ENCODE measurements at places on chromosomes 12 and 14.

- DNase-seq, result no peak
Observed at GRCh38 chr12:94222351-94223084, 74.1 kb downstream of the PLXNC1 start.

DNA sequence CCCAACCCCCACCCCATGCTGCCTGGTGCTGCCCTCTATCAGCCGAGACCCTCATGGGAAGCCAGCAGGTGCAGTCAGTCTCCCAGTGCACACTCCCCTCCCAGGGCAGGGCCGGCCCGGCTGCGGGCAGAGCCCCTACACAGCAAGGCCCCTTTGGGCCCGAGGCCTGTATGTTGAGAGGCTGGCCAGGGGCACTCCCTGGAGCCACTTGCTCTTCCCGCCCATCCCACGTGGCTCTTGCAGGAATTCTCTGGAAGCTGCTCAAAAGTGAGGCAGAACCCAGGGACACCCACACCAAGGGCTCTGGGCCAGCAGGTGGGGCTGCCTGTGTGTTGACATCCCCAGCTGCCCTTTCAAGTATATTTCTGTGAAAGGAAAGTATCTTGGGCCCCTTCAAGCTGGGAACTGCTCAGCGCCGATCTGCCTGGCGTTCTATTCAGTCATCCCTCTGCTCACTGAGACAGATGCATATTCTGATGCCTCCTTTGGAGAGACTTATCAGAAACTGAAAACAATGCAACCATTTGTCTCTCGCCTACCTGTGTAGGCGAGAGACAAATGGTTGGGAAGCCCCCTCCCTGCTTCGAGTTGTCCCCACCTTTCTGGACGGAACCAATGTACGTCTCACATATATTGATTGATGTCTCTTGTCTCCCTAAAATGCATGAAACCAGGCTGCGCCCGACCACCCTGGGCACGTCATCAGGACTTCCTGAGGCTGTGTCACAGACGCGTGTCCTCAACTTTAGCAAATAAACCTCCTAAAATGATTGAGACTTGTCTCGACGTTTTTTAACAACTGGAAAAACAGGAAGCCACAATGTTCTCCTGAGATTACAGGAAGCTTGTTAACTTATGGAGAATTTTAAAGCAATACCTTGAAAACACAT lies 6.0 kb downstream of the GPR132 start:
- DNase-seq, result no peak

DNA sequence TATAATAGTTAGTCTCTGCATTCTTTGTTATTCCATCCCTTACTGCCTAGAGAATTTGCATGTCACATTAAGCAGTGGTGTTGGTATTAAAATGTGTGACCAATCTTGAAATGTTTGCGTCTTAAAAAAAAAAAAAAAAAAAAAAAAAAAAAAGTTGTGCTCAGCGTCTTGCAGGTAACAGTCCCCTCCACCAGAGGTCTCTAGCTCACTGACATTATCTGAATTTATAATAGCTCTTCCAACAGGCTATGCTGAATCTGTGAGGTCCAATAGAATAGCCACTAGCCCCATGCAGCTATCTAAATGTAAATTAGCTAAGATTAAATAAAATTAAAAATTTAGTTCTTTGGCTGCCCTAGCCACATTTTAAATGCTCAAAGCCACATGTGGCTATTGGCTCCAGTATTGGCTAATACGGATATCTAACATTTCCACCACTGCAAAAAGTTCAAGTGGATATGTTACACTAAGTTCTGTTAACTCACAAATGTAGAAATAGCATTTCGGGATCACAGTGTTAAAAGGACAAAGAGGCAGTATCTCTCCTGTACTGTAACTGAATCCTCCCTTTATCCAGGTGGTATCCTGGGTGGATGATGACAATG lies 28.7 kb downstream of the NKX2-8 start:
- DNase-seq, result peak; percentile 63

- no peak for DNase-seq
Observed at GRCh38 chr12:80720516-80720915, 3.8 kb downstream of the MYF5 start.

DNA sequence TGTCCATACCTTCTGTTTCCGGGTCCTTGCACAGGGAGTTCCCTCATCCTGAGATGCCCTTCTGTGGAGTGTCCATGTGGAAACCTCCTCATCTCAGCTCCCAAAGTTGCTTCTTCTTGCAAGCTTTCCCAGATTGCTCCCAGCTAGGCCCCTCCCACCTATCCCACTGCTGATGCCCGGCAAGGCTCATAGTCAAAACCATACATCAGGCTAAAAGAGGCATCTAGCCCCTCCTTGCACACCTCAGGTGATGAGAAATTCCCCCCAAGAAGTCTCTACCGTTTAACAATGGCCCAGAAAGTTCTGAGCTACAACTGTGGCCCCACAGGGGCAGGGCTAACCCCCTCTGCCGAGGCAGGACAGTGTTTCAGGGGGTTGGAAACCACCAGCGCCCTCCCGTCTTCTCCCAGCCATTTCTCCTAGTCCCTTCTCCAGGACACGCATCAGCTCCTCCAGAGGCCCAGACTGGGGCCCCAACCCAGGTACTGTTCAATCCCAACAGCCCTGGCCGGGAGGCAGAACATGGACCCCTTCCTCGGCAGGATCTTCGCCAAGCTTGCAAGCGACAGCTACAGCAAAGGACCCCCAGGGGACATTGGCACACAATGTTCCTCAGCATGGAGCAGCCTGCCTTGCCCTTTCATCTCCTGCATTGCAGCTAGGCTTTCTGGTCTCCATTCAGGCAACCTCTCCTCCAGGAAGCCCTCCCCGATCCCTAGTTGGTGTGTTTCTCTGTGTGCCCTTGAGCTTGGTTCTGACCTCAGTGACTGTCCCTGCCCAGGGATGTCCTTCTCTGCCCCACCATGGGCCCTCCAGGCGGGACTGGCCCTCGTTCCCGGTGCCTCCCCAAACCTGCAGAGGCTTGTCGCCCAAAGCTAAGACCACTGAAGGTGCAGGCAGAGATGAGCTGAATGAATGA lies 4.5 kb upstream of the BEGAIN start:
- DNase-seq, result no peak

DNA sequence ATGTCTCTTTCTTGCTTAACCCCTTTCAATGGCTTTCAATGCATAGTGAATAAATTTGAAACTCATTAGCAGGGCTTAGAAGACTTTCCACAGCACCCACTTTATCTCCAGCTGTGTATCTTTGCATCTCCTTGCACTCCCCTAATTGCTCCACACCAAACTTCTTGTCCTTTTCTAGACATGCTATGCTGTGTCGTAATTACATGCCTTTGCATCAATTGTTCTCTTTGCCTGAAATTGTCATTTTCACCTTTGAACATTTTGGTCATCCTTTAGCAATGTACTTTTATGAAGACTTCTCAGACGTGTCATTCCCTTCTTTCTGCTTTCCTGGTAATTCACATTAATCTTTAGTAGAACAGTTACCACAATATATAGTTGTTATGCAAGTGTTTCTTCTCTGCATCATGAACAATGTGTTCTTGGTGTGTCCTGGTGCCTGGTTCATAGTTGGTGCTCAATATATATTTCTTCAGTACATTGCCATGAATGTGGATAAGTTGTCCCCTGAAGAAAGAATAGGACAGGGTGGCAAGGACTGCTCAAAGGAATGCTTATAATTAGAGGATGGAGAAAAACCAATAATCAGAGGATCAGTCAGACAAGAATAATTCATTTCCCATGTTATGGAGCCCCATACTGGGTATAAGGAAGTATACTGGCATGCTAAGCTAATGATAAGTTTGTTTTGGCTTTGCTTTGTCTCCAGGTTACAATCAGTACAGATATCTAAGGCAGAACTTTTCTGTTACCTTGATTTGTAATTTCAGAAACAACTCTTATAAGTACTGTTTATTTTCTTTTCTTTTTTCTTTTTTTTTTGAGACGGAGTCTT lies 27.2 kb downstream of the ARF6 start:
- no peak for DNase-seq

- DNase-seq, result no peak
Observed at GRCh38 chr14:55914771-55915170, 203.4 kb upstream of the PELI2 start.

GRCh38 chr14:67919259-67920032 lies 99.9 kb downstream of the RAD51B start:
- no peak for DNase-seq

DNA sequence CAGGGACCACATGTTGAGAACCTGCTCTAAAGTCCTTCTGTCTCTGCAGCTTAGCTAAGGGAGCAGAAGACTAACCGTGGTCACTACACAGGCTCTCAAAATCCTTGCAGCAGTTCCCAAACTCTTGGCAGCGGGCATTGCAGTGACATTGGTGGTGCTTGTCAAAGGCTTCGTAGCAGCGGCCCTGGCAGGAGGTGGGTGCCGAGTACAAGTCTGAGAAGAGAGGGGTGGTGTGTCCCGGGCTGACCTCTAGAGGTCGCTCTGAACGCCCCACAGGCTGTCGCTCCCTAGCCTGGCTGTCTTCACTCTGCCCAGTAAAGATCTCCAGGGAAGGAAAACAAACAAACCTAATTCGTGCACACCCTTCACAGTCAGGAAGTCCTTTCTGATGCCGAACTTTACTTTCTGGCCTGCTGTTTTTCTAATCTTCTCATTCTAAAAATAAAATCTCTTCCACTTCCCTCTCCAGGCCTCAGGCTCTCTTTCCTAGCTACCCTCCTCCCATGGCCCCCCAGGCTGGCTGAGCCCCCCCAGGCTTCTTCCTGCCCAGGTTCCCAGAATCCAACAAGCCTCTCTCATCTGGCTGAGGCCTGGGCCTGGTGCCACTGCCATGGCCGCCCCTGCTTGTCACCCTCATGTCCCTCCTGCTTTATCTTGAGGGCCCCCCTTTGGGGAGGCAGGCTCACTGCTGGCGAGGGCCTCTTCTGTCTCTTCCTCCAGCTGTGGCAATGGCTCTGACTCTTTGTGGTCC lies 7.7 kb downstream of the ENDOU start:
- DNase-seq, result peak; percentile 49

DNA sequence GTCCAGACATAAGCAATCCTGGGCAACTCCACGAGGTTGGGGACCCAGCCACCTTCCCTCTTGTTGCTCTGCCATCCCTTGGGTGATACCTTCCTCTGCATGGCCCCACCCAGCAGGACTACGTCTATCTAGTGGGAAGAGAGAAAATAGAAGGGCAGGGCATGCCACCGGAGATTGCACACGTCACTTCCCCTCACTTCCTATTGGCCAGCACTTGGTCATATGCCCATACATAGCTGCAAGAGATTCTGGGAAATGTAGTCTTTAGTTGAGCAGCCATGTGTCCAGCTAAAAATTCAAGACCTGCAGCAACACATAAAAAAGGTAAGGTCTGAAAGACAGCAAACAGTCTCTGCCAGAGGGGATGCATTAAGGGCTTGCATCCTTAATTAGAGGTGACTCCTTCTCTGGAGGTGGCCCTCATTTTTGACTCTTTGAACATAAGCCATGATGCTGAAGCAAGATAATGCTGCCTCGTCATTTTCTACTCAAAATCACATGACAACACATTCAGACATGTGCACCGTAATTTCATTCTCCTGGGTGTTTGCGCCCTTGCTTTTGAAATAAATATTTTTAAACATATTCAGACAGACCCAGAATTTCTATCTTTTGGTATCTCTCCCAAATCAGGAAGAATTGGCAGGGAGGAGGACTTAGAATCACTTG lies 91.8 kb upstream of the PWP1 start:
- no peak for DNase-seq

DNA sequence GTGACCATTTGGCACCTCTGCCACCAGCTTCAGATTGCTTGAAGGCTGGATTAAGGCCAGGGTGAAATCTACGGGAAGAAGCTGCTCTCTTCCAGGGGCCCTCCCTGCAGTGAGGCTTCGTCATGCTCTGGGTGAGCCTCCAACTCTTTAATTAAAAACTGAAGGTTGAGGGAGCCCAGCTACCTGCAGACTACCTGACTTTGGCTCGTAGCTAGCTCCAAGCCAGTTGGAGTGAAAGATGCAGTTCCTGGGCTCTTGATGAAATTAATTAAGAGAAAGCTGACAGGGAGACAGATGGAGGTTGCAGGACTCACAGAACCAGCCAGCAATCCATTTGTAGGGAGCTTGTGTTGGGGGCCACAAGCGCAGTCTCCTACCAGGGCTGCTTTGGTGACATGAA lies 168.5 kb upstream of the SFSWAP start:
- no peak for DNase-seq

- DNase-seq, result no peak
Observed at GRCh38 chr12:113766879-113767878, 198.9 kb downstream of the RBM19 start.

GRCh38 chr12:9751204-9752144 lies 9.2 kb downstream of the CD69 start:
- DNase-seq, result peak; percentile 2

DNA sequence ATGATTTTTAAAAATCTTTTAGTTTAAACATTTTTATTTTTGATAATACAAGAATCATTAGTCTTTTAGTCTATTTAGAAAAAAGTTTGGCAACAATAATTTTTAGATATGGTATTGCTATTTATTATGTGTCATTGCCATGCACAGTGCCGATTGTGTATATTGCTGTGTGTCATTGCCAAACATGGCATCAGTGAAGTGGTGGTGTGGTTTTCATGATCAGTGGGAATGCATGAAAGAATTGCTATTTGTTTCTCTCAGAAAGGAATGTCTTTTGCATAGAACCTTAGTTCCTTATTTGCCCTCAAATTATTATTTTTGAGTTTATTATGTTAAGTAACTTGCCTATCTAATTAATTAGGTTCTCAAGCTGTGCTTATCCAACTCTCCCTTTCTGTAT lies 397.5 kb upstream of the PDE3A start:
- no peak for DNase-seq

- no peak for DNase-seq
Observed at GRCh38 chr12:80941916-80942315, 4.2 kb upstream of the LIN7A start.

DNA sequence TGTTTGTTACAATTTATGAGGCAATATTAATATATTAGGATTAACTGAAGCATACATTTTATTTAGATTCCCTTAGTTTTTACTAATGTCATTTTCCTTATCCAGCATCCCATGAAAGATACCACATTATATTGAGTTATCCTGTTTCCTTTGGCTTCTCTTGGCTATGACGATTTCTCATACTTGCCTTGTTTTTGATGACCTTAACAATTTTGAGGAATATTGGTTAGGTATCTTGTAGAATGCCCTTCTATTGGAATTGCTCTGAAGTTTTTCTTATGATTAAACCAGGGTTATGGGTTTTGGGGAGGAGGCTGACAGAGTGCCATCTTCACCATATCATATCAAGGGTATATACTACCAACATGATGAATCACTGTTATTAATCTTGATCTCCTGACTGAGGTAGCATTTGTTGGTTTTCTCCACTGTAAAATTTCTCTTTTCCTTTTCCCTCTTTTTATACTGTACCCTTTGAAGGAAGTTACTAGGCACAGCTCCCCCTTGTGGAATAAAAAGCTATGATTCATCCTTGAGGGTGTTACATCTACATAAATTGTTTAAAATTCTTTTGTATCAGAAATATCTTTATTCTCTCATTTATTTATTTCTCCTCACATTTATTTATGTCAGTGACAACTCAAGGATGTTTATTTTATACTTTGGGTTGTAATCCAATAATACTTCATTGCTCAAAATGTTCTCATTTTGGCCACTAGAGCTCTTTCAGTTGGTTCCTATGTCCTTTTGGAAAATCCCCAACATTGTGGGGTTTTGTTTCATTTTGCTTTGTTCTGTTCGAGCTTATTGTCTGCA lies 239.0 kb downstream of the SLC16A7 start:
- no peak for DNase-seq

- DNase-seq, result no peak
Observed at GRCh38 chr14:77113644-77114043, 15.6 kb downstream of the CIPC start.

All from NCI-H345 (cell line).